ENCODE measurements at places on chromosomes 5 and 9.
A peak's percentile ranks its signal among the peaks of the same experiment; 100 is the strongest.

GRCh38 chr5:56625541-56625940 lies 189.8 kb upstream of the MAP3K1 start:
- peak; percentile 95 for DNase-seq

GRCh38 chr9:134961331-134962064 lies 43.8 kb upstream of the FCN1 start:
- no peak for DNase-seq

GRCh38 chr5:134784946-134785620 lies 26.5 kb downstream of the DDX46 start:
- DNase-seq, result peak; percentile 13

DNA sequence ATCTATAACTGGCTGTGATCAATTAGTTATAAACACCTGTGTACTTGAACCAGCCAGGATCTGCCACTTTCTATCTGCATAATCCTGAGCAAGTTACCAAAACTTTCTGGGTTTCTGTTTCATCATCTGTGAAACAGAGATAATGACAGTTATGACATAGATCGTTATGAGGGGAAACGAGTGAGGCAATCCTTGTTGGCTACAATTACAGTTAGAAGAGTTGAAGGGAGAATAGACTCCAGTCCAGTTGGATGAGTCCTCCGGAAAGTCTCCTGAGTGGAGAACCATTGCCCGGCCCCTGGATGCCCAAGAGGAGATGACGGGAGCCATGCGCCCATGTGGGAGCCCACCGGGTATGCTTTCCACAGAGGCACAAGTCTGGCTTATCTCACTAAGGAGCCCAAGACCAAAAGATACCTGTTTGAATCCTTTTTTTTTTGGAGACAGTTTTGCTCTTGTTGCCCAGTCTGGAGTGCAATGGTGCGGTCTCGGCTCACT lies 4.5 kb downstream of the PDE6A start:
- no peak for DNase-seq

GRCh38 chr9:86405926-86406325 lies 51.7 kb upstream of the TUT7 start:
- peak; percentile 91 for DNase-seq

DNA sequence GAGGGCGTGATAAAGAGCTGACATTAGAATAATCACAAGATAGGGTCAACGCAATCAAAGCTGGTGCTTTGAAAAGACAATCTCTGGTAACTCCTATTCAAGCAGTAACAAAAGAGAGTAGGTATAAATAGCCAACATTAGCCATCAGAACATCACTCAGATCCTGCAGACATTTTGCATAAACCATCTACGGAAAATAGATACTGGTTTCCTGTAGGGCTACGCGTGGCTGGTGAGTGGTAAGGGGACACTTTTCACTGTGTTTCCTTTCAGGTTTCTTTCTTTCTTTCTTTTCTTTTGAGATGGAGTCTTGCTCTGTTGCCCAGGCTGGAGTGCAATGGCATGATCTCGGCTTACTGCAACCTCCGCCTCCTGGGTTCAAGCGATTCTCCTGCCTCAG lies 22.3 kb downstream of the TTF1 start:
- no peak for DNase-seq

DNA sequence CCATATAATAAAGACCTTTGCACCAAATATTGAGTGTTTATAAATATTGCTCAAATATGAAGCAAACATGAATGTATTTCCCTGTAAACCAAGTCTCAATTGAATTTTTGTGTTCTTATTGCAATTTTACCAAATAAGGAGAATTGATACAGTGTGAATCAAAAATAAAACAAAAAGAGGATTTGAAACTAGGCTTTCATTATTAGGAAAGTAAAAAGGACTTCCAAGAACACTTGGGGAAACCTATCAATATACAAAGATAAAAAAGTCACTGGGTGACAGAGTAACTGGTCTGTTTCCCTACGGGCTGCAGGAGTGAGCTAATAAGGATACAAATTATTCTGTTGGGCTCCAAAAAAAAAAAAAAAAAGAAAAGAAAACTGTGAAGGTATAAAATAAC lies 44.8 kb upstream of the SNX2 start:
- no peak for DNase-seq

GRCh38 chr9:33439731-33440130 lies 7.7 kb downstream of the AQP3 start:
- DNase-seq, result no peak

GRCh38 chr5:145858959-145859358 lies 13.9 kb downstream of the GRXCR2 start:
- DNase-seq, result no peak

GRCh38 chr9:117656002-117656401 lies 48.2 kb upstream of the TLR4 start:
- no peak for DNase-seq

DNA sequence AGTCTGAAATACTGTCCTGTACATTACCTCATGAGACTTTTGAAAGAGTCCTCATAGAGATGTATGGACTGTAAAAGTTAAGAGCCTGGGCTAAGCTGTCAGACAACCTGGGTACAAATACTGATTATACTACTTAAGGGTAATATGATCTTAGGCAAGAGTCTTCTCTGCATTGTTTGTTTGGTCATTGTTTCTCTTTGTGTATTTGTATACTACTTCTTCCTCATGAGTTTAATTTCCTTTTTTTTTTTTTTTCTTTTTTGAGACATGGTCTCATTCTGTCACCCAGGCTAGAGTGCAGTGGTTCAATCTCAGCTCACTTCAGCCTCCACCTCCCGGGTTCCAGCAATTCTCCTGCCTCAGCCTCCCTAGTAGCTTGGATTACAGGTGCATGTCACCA lies 2.6 kb upstream of the PFDN1 start:
- no peak for DNase-seq

DNA sequence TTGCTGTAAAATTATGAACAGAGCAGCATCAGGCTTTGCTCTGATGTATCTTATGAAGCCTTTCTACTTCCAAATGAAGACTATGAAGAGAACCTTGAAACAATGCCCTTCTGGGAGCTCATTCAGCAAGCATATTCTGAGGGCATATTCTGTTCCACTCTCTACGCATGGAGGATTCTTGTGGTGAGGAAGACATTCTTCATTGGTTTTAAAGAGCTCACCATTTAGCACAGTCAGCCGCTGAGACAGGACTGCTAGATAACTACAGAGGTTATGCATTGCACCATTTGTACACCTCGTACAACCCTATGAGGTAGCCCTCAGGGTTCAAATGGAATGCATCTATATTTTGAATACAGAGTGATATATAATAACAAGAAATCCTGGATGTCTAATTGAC lies 61.0 kb downstream of the INVS start:
- DNase-seq, result peak; percentile 10

DNA sequence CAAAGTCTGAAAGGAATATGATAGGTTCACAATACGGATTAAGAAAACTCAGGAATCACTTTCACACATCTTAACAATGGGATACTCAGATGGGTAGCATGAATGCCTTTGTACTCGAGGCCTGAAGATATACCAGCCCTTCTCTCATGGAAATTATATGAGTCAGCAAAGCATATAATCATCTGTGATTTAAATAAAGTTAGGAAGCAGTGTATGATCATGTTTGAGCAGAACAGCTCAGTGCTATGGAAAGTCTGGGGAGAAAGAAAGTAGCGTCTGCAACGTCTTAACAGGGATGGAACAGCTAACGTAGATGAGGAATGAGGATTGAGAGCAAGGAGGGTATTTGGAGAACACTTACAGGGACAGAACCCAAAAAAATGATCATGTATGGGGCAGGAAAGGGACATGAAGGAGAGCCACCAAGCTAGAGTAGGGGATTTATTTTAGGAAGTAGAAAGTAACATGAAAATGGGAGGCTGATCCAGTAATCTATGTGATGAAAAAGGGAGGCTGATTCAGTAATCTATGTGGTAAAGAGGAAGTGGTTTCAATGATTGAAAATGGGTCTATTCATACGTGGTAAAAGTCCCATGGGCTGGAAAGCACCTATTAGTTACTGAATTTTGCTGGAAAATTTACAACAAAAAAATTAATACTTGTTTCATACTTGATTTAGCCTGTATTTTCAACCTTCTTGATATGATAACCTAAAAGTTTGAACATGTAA lies 85.9 kb downstream of the GNA14 start:
- DNase-seq, result no peak

DNA sequence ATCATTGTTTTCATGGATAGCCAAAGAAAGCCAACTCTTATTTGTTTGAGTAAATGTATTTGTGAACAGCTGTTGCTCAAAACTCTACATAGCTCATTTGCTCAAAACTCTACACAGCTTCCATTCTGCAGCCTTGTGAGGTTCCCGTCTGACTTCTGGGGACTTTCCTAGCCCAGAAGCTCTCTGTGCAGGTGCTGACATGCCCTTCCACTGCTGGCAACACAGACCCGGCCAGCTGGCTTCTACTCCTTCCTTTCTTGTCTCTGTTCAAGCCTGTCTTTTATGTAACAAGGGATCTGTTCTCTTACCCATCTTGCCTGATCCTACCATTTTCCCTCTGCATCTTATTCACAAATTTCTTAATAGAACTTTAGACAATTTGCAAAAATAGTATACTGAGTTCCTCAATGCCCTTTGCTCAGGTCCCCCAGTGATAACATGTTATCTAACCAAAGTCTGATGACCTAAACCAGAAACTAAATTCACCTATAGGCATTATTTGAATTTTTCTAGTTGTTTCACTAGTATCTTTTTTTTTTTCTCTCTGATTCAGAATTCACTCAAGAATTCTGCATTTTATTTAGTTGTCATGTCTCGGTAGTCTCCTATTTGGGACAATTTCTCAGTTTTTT lies 556.5 kb upstream of the SEMA6A start:
- DNase-seq, result no peak

DNA sequence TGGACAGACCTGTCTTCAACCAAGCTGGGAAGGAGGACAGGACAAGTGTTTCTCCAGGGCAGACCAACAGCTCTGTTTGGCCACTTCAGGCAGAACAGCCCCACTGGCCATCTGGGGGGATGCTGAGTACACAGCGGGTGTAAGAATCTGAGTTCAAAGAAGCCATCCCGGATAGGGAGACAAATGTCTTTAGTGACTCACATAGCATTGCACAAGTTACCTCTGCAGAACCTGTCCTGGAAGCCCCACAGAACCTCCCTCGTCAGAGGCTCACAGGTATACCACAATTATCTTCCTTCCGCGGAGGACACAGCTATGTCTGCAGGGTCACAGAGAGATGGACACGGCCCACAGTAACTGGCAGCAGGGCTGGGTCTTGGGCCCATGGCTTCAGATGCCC lies 2.0 kb downstream of the OR2V2 start:
- DNase-seq, result no peak

DNA sequence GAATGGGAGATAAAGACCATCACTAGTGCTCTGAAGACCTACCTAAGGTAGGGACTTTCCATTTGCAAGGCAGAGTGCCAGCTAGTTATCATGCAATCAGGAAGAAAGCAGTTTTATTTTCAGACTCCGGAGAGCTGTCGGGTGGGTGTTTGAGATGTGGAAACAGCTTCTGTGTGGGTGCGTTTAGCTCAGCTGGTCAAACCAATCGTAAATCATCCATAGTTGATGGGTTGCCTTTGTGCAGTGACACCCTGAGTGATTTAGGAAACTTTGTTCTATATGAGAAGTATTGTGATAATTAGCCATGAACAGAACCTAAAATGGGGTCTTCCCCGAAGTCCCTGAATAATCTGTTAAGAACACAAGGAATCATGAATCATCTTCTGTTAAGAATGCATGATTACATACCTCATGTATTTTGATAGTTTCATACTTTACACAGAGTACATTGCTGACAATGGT lies 284.3 kb downstream of the ARHGAP26 start:
- peak; percentile 51 for DNase-seq

DNA sequence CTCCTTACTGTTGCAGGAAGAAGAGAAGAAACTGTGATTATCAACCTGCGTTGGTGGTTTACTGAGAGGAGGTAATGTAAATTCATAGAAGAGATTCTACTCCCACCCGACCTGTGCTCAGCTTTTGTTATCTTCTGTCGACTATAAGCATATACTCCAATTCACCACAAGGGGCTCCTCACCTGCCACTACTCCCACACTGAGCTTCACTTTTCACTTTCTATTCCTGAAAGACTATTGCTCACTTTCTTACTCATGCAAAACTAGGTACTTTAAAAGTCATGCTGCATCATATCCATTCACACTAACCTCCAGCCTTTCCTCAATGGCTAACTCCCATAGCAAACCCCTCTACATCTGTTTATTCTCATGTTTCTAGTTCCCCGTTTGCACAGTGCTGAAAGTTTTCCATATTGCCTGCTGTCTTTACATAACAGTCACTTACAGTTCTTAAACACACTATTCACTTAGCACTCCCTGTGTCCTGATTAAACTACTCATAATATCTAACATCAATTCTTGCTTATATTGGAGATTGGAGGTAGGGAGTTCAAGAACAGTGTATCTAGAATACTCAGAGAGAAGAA lies 1062.6 kb downstream of the NR2F1-AS1 start:
- DNase-seq, result peak; percentile 65

GRCh38 chr5:73827106-73827450 lies 201.1 kb downstream of the ARHGEF28 start:
- DNase-seq, result peak; percentile 42

GRCh38 chr5:89983216-89983615 lies 426.3 kb downstream of the CETN3 start:
- no peak for DNase-seq

GRCh38 chr9:27053369-27054022 lies 48.0 kb upstream of the LRRC19 start:
- no peak for DNase-seq

DNA sequence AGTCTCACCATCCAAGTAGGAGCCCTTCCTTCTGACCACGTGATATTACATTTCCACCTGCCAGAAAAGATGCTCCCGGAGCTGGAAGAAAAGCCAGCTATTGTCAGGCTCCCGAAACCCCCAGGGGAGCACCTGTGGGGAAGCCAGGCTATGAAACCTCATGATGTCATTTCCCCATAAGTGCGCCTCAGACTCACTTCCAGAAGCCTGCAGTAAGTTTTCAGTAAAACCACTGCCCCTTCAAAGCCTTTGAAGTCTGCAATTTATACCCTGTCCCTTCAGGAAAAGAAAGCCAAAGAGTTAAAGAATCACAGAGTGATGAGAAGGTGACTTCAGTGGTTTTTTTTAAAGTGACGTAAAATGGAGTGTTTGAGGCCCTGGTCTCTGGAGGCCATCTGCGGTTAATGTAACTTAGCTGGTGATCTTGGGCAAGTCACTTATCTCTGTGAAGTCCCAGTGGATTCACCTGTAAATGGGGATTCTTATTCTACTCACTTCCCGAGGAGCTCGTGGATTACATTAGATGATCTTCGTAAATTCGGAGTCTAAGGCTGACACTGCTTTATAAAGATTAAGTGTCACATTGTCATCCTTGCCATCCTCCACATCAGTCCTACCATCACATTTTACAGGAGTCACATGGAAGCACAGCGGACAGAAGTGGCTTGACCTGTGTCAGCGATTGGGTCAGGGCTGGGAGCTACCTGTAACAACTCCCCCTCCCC lies 2.6 kb upstream of the SEMA6A start:
- DNase-seq, result no peak
